ENCODE measurements at places on chromosomes 16 and 17.

DNA sequence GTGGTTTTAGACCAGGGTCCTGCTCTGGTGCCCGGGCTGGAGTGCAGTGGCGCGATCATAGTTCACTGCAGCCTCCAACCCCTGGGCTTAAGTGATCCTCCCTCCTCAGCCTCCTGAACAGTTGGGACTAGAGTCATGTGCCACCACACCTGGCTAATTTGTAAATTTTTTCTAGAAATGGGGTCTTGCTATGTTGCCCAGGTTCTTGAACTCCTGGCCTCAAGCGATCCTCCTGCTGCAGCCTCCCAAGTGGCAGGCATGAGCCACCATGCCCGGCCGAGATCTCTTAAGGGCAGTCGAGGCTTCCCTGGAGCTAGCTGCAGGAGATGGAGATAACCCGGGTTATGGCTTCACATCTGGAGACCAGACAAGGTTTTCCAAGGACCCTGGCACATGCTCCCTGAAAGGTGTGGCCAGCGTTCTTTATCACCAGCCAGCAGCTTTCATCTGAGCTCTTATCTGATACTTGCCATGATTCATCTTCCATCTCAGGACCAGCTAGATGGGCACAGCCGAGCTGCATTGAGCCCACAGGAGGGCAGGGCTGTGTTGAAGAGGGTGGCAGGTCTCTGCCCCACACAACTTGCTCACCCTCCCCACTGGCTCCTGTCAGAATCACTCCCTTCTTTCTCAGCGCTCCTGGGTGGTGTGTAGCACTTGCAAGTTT is 28.6 kb downstream of the SCNN1B start:
- DNase-seq = no peak

- DNase-seq = no peak
Measured at GRCh38 chr17:40313668-40314583, 4.9 kb downstream of the RARA start.

DNA sequence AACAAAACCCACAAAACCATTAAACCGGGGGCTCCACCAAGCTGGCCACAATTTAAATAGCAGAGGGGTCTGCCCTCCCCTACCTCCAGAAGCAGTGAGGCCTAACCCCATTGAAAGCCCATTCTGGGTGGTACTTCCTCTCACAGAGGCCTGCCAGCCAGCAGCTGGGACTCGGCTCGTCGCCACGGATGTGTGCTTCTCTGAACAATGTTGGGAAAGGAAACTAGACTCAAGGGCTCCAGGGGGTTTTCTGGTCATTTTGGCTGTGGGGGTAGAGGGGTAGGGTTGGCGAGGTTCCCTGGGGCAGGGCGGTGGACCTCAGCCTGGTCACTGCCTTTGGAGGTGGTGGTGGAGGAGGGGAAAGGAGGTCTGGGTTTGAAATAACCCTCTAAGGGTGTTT is 4.7 kb upstream of the PLCG2 start:
- no peak for DNase-seq

DNA sequence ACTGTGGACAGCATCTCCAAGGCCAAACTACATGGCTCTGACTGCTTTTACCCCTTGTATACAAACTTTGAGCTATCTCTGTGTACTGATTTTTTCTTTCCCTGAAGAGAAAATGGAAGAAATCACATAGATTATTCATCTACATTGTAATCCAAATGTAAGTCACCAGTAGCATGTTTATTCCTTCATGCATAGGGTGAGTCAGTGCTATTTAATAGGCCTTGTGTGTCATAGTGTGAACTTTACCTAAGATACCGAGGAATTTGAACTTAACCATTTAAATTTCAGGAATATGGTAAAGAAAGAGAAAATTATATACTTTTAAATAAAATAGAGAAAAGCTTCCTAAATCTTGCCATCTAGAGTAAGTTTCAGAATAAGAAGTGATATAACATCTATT is 16.5 kb downstream of the PHKB start:
- DNase-seq = no peak

DNA sequence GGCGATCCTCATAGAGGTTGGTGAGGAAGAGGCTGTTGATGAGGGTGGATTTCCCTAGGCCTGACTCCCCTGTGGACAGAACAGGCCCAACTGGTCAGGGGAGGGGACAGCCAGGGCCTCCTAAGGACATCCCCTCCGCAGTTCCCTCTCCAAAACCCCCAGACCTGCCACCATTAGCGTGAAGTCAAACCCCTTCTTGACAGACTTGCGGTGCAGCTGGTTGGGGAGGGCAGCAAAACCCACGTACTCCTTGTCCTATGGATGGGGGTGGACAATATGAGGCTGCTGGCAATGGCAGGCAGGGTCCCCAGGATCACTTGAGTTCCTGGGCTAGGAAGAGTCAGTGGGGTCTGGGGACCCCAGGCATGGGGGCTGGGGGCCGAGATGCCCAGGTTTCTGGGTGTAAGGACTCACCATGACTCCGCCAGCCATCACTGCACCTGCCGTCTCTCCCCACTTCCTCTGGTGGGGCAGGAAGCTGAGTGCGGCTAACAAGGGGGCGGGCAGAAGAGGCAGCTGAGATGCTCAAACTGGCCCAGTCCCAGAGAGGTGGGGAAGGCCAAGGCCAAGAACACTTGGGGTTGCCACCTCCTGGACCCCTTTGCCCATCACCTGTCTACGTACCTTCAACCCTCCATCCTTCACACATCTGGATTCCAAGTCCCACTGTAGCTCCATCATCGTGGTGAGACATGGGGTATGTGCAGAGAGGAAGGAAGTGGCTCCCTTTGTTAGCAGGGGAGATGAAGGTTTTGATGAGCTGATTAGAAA is at the start of gene SEPTIN1:
TSS of gene SEPTIN1 (minus strand) at position 451 of the 771 bp plus-strand sequence. CDS start at position 432, 19 bp downstream.
- no peak for DNase-seq

GRCh38 chr16:3578610-3579551 is 1.7 kb upstream of the NLRC3 start:
- DNase-seq = no peak

- DNase-seq = no peak
Measured at GRCh38 chr16:75304521-75305363, 53.3 kb upstream of the BCAR1 start.

DNA sequence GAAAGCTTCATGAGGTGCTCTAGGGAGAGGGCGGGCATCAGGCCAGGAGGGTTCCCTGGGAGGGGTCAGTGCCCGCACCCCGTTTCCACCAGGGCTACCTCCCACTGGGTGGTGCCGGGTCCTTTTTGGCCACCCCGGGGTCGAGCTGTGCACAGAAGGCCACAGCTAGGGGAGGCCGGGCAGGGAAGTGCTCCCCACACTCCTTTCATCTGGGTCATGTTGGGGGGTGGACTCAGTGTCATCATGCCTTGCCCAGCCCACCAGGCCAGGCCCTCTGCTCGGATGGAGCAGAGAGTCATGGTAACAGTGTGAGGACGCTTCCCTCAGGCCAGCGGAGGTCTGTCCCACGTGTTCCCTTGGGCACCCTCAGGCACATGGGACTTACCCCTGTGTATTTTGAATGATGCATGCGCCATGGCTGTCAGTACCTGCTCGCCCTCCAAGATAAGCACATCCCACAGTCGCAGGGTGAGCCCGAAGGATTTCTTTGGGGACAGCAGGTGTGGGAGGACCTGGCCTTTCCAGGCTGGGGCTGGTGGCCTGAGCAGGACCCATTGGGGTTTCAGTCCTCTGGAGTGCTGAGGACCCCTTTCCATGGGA is 46.4 kb downstream of the TNFRSF13B start:
- no peak for DNase-seq

DNA sequence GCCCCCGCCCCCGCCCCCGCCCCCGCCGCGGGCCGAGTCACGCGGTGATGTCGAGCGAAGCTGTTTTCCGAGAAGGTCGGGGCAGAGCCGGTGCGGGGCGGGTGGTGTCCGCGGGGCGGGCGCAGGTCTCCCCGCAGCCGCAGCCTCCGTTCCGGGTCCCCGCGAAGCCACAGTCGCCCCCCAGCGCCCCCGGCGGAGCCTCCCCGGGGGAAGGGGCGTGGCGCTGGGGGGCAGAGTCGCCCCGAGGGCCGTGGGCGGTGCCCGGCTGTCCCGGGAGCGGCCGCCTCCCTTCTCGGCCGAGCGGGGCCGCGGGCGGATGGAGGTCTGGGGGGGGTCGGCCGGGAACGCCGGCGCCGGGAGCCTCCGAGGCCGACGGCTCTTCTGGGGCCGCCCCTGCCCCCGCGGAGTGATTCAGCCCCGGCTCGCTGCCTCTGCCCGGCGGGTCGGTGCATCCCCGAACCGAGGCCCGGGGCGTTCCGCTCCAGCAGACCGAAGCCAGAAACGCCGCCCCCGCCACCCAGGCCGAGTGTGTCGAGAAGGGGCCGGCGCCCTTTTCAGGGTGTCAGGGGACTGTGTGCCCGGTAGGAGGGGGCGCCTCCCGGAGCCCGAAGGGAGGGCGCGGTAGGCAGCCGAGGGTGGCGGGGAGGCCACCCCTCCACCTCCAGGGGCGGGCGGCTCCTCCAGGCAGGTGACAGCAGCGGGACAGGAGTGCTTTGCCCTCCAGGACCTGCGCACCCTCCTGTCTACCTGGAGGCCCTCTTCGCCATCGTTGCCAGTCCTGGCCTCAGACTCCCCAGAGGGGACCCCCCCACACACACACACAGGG is 1.7 kb downstream of the METRNL start:
- no peak for DNase-seq

GRCh38 chr16:8849411-8850011 is 19.3 kb downstream of the CARHSP1 start:
- DNase-seq = no peak

DNA sequence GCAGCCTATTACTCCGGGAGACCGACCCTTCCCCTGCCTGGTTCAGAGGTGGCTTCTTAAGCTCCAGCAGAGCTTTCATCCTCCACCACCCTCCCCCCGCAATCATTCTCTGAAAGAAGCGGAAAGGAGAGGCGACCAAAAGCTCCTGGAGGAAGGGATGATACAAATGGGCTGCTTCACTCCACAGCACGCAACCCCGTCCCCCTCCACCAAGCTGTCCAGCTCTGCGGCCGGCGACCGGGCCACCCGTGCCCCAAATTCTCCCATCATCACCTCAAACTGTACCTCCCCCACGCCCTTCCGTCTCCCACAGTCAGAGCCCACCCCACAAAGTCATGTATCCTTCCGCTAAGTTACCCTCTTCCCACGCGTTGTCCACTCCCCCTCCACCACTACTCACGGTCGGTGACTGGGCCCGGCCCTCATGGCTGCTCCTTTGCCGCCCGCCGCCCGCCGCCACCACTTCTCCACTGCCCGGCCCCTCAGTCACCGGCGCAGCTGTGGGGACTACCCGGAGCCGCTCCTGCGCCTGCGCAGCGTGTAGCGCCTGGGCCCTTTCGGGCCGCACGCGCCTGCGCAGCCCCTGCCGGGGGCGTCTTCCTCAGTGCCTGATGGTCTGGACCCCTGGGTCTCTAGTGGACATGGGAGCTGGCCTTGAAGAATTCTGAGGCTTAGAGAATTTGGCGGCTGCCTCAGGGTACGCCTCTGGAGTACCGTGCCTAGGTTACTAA is at the start of gene FAM222B:
TSS of gene FAM222B (minus strand) at position 509 of the 731 bp plus-strand sequence. CDS start 76,123 bp downstream, outside the sequence.
- peak; percentile 75 for DNase-seq

DNA sequence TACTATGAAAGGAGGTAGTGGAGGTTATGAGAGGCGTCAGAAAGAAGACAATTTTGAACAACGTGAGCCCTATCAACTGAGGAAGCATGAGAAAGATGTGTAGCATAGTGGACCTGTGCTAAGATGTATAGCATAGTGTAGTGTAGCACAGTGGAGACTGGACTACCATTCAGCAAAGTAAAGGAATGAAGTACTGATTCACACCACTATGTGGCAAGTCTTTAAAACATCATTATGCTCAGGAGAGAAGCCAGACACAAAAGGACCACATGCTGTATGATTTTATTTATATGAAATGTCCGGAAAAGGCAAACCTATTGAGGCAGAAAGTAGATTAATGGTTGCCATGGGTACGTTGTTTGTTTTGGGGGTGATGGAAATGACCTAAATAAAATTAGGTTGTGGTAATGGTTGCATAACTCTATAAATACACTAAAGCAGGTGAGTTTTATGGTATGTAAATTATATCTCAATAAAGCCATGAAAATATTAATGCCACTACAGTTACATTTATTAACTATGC is 20.4 kb upstream of the XYLT1 start:
- DNase-seq = no peak

DNA sequence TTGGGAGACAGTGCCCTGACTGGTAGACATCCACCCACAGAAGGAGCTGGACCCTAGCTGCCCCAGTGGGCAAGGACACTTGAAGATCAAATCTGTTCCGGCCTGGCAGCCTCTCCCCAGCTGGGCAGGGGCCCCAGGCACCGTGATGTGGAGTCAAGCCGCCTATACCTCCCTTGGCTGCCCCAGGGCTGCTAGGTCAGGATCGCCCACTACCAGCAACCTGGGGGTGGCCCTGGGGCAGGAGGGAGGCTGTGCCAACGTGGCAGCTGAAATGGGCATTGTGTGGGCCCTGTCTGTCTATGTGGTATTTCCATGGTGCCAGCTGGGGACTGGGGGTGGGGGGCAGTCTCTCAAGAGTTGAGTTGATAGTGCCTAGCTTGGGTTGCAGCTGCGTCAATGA is 941 bp downstream of the PDK2 start:
- DNase-seq = no peak

- no peak for DNase-seq
Measured at GRCh38 chr16:53775821-53776431, 72.0 kb downstream of the FTO start.

GRCh38 chr16:68065716-68066305 is 19.4 kb upstream of the NFATC3 start:
- DNase-seq = no peak

DNA sequence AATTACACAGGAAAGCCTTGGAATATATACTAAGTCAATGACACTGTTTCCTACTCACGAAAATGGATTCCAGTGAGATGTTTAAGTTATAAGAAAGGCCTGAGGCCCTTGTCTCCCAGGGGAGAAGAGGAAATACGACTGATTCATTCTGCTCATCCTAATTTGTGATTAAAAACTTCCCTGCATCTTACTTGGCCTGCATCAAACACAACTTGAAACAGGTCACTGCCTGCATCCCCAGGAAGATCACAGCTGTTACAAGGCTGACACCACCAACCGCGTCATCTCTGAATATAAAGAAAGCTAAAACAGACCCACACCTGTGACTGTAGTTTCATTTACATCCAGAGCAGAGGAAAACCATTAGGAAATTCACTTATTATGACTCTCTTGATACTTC is 121.9 kb downstream of the DNAH3 start:
- DNase-seq = no peak

- DNase-seq = no peak
Measured at GRCh38 chr17:10657148-10657547, at the start of gene MYH3. Gene MYH3, minus strand, starts transcription at chr17:10657309. Its CDS starts 2,245 bp downstream, at chr17:10655064.

DNA sequence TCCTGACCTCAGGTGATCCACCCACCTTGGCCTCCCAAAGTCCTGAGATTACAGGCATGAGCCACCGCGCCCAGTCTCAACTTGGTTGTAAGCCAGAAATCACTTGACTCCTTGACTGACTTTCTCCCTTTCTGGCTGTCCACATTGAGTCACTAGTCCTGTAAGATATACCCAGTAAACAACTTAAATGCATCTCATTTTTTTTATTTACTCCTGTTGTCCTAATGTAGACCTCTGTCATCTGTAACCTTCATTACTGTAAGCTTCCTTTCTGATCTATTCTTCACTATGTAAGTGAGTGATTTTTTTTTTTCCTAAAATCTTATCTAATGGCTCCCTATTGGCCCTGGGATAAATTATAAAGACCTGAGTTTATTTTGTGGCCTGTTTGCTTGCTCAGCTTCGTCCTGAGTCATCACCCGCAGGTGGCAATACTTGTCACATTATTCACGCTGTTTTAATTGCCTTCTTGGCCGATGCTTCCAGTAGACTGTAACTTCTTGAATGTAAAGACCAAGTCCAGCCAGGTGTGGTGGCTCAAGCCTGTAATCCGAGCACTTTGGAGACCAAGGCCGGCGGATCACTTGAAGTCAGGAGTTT is 41.0 kb downstream of the PAFAH1B1 start:
- no peak for DNase-seq

GRCh38 chr16:71727551-71728324 is 3.2 kb upstream of the PHLPP2 start:
- no peak for DNase-seq

- DNase-seq = no peak
Measured at GRCh38 chr16:58853854-58854791, 120.0 kb upstream of the GOT2 start.

Measured in iPS DF 6.9 (cell line).